ENCODE measurements at places on chromosomes 13 and 19. TPM values are rescaled to one million over a fixed set of nuclear protein-coding genes. Genes with fewer than 3 reads are reported as not detected.

- H3K4me3 ChIP-seq, result no peak overlapping the region
- no peak overlapping the region for H3K27ac ChIP-seq
- no peaks in the 10 kb centered on the region for H3K27me3 ChIP-seq
- H3K4me1 ChIP-seq, result no peaks in the 10 kb centered on the region
- no peaks in the 10 kb centered on the region for H3K36me3 ChIP-seq
Observed at GRCh38 chr13:33485247-33485646, 199.7 kb upstream of the STARD13 start.

GRCh38 chr13:44273991-44274770 lies 99.4 kb upstream of the SERP2 start:
- H3K4me1 ChIP-seq, result peaks cover 38% of the 10 kb centered on the region
- no peaks in the 10 kb centered on the region for H3K36me3 ChIP-seq
- DNase-seq, result peak; percentile 34
- H3K27me3 ChIP-seq, result no peaks in the 10 kb centered on the region
- peak overlapping the region; percentile 72 for H3K27ac ChIP-seq

Gene GARIN5A
- 10.4 TPM for polyA plus RNA-seq

DNA sequence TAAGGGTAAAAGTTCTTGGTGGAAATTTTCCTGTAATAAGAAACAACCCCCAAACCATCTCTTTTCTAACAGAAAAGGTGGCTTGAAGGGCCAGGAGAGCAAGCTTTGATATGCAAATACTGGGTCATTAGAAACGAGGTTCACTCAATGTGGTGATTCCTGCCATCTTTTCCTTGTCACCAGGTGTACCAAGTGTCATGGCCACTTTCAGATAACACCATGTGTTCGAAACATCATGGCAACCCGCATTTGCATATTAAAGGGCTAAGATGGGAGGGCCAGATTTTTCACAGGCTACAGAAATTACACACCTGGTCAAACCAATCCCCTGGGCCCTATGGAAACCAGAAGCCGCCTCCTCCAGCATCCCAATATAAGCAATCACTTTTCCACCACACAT lies 15.3 kb downstream of the LGALS16 start:
- no peaks in the 10 kb centered on the region for H3K36me3 ChIP-seq
- H3K4me3 ChIP-seq, result no peak overlapping the region
- no peaks in the 10 kb centered on the region for H3K4me1 ChIP-seq
- DNase-seq, result no peak

DNA sequence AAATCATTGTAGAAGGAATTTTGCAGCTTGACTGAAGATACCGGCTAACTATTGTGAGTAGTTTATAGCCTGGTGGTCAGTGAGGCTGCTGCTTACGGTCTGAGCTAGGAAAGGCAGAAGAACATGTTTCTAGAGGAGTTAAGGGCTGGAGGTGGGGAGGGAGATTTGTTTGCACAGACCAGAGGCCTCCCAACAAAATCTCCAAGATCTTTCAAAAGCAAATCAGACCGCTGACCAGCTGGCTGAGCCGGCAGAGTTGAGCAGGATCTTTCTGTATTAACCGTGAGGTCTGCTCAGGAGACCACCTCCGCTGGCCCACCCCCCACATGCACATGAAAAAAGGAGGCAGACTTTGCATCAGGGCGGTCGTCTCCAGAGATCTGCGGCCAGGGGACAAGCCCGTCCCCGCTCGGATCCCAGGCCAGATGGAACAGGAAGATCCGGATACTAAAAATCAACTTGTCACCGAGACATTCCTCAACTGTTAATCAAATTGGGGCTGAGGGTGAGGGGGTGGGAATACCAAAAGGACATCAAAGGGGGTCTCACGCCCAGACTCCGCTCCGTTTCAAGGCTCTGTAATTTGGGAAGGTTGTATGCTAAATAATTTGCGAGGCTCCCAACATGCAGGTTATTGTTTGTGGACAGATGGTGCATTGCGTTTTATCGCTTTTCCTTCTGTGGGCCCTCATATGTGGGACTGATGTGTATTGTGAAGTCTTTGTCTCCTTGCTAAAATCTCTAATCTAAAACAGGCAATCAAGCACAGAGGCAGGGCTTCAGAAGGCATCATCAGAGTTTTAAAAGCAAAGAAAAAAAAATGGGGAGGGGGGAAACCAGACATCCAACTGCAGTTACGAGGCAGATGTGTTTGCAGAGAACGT lies 319.0 kb downstream of the ZNF536 start:
- peaks cover 45% of the 10 kb centered on the region for H3K27me3 ChIP-seq
- peak overlapping the region; percentile 73 for H3K27ac ChIP-seq
- DNase-seq, result no peak
- peaks cover 32% of the 10 kb centered on the region for H3K4me1 ChIP-seq
- H3K4me3 ChIP-seq, result no peak overlapping the region
- no peaks in the 10 kb centered on the region for H3K36me3 ChIP-seq

- no peak for DNase-seq
- H3K27ac ChIP-seq, result no peak overlapping the region
- no peaks in the 10 kb centered on the region for H3K4me1 ChIP-seq
- no peak overlapping the region for H3K4me3 ChIP-seq
Observed at GRCh38 chr13:98834254-98834960, 81.9 kb upstream of the SLC15A1 start.

GRCh38 chr19:13102666-13103580 lies at the start of gene LYL1:
Gene LYL1, minus strand, starts transcription at chr19:13102858. Its CDS starts 1,687 bp downstream, at chr19:13101171.
- no peaks in the 10 kb centered on the region for H3K36me3 ChIP-seq
- H3K4me1 ChIP-seq, result peaks cover 24% of the 10 kb centered on the region
- DNase-seq, result peak; percentile 82
- no peak within 1 kb of the TSS for H3K27ac ChIP-seq
- H3K27me3 ChIP-seq, result peaks cover 24% of the 10 kb centered on the region

- no peak within 1 kb of the TSS for H3K27ac ChIP-seq
- no peaks in the 10 kb centered on the region for H3K4me1 ChIP-seq
- H3K36me3 ChIP-seq, result no peaks in the 10 kb centered on the region
- DNase-seq, result no peak
Observed at GRCh38 chr19:49324801-49325576, at the start of gene SLC6A16. Gene SLC6A16, minus strand, starts transcription at chr19:49325191. Its CDS starts 13,844 bp downstream, at chr19:49311347.

GRCh38 chr13:111911754-111912452 lies 155.0 kb upstream of the SOX1 start:
- no peaks in the 10 kb centered on the region for H3K36me3 ChIP-seq
- no peak overlapping the region for H3K4me3 ChIP-seq
- DNase-seq, result peak; percentile 1
- no peak overlapping the region for H3K27ac ChIP-seq
- no peaks in the 10 kb centered on the region for H3K4me1 ChIP-seq

DNA sequence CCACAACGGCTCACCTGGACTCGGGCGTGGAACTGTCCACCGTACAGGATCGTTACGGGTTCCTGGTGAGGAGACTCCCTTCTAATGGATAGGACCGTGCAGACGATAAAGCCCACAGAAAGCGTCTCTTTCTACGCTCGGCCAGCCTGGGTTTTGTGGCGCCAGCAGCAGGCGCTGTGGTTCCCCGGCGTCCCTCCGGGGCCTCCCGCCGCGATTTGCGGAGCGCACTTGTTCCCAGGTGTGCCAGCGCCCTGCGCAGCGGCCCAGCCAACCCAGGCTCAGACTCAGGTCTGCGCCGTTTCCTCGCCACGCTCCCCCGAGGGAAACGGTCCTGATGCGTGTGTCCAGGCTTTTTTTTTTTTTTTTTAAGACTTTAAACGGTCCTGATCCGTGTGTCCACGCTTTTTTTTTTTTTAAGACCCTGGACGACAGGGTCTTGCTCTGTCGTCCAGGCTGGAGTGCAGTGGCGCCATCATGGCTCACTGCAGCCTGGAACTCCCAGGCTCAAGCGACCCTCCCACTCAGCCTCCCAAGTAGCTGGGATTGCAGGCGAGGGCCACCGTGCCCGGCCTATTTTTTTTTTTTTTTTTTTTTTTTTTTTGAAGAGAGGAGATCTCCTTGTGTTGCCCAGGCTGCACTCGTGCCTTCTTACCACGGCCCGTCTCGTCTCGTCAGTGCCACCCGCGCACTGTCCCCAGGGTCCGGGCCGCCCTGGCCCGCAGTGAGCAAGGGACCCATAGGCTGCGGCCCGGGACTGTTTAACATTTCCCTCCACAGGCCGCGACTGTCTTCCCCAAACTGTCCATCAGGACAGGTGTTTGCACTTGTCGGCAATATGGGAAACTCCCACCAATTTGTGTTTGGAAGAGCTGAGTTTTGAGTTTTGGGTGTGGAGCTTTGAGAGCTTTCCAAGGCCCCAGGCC lies 23.8 kb downstream of the GJA3 start:
- peaks cover 15% of the 10 kb centered on the region for H3K27me3 ChIP-seq
- no peak overlapping the region for H3K27ac ChIP-seq
- peak; percentile 72 for DNase-seq
- H3K36me3 ChIP-seq, result no peaks in the 10 kb centered on the region
- H3K4me1 ChIP-seq, result peaks cover 13% of the 10 kb centered on the region

DNA sequence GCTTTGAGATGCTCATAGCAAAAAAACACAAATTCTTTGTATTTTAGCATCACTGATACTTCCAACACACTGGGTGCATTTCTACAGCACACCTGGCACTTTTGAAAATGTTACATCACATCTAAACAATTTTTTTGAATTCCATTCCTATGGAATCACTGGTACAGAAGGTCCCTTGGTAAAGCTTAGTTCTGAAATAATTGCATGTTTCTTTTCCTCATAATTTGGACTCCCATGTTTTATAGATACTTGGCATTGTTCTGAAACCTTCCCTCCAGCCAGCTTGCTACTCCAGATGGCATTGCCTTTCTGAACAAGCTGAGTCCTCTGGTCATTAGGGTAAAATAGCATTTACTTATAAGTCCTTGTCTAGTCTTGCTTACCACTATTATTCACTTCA lies 481.3 kb upstream of the GPC6 start:
- no peak for DNase-seq
- H3K4me3 ChIP-seq, result no peak overlapping the region
- H3K36me3 ChIP-seq, result no peaks in the 10 kb centered on the region
- no peak overlapping the region for H3K27ac ChIP-seq

Gene EXOC3L2
- not detected for polyA plus RNA-seq

DNA sequence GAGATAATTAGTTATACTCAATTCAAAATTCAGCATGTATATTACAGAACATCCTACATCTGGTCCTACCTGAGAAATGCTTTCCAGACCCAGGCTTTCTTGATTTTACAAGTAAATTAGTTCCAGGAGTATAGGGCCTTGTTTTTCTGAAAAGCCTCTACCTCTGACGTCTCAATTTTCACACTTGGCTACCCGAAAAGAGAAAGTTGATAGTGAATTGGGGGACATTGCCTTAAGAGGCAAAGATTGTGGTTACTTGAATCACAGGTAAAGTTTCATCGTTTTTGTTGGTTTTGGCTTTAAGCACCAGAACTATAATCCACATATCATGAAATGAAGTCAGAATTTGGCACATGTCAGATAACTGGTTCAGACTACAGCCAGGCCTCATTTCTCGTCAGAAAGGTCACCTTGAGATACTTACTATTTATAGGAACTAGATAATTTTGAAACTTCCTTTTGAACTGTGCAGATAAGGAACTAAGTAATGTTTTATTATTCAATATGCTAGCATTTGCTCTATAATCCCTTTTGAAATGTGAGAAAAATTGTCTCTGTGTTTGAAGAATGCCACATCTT lies 30.8 kb downstream of the FAM124A start:
- H3K27me3 ChIP-seq, result no peaks in the 10 kb centered on the region
- no peaks in the 10 kb centered on the region for H3K36me3 ChIP-seq
- H3K4me3 ChIP-seq, result no peak overlapping the region
- no peak overlapping the region for H3K27ac ChIP-seq
